Activated naive CD8-positive, alpha-beta T cell treated with anti-CD3 and anti-CD28 coated beads, Interleukin-2, amount 10 ng/mL, durations not matched to agents 7 days and 5 days (primary cell): ENCODE measurements at places on chromosomes 4 and X. TPM values are rescaled to one million over a fixed set of nuclear protein-coding genes. Genes with fewer than 3 reads are reported as not detected.

ETDB gene
- total RNA-seq: not detected

DNA sequence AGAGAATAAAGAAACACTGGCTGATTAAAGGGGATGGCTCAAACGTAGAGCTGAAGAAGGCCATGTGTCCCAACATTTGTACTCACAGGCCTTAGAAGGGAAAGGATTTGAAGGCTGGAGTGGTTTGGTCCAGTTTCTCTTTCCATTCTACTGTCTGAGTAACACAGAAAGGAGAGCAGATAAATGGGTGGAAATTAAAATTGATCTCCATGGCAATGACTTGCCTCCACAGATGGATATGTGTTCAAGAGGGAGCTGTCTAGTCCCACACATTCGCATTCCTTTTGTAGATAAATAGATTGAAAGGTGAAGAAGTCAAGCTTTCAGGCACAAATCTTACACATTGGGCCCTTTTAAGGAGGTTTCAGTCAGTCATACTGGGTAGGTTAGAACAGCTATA lies 74.6 kb downstream of the DOCK11 start:
- DNase-seq: no peak
- no peaks in the 10 kb centered on the region for H3K4me1 ChIP-seq
- H3K27me3 ChIP-seq: no peaks in the 10 kb centered on the region
- H3K27ac ChIP-seq: no peak overlapping the region
- H3K4me3 ChIP-seq: no peak overlapping the region

DNA sequence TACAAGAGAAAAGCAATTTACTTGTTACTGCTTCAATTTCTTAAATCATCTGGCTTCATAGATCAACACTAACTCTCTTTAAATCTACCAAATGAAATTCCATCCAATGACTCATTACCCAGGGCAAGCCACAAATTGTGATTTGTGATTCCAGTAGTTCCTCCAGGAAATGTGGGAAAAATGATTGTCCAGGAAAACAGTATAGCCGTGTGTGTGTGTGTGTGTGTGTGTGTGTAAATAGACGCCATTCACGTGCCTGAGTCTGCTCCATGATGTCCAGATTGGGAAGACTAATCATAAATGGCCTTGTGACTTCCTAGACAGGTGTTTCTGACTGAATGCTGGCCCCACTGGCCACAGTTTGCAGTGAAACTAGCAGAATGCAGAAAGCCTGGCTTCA lies 121.3 kb downstream of the HS6ST2 start:
- H3K27me3 ChIP-seq: peaks cover 2% of the 10 kb centered on the region
- no peaks in the 10 kb centered on the region for H3K36me3 ChIP-seq
- H3K4me3 ChIP-seq: no peak overlapping the region
- no peaks in the 10 kb centered on the region for H3K4me1 ChIP-seq
- DNase-seq: no peak

DNA sequence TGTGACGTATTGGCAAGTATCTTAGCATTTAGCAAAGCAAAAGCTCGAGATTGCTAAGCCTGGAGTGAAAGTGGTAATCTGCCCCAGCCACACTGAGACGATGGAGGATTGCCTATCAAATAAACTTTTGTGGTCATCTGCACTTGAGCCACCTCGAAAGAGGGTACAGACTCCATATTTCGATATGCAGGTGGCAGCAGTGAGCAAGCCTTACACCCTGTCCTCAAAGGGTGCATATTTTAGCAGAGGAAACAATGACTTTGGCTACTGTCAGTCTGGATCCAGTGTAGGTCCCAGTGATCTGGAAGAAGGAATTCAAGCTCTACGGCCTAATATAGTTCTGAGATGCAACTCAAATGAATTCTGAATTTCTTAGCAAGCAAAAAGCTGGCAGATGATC lies 153.9 kb downstream of the ATG4A start:
- H3K27ac ChIP-seq: no peak overlapping the region
- DNase-seq: no peak
- H3K36me3 ChIP-seq: no peaks in the 10 kb centered on the region
- no peaks in the 10 kb centered on the region for H3K27me3 ChIP-seq
- no peak overlapping the region for H3K4me3 ChIP-seq

- H3K27me3 ChIP-seq: no peaks in the 10 kb centered on the region
- H3K36me3 ChIP-seq: no peaks in the 10 kb centered on the region
- no peak for DNase-seq
- no peak overlapping the region for H3K4me3 ChIP-seq
- no peaks in the 10 kb centered on the region for H3K4me1 ChIP-seq
These were observed 1137.0 kb downstream of the PCDH18 start for GRCh38 chr4:136395212-136395722.

RNF175 gene
- total RNA-seq: not detected

PABPC1L2B gene
- total RNA-seq: not detected

DNA sequence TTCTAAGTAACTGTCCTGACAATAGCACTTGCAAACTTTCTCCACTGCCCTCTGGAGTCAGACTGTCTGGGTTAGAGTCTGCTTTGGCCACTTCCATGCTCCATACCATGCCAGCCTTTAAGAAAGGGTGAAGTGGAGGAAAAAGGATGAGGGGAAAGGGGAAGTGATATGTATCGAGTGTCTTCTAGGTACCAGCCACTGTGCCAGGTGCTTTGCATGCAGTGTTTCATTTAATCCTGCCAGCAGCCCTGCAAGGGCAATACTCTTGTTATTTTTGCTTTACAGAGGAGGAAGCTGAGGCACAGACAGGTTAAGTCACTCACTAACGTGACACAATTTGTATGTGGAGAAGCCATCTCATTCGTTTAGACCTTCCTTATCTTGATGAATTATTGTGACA lies 55.6 kb downstream of the RTL9 start:
- H3K27ac ChIP-seq: no peak overlapping the region
- no peak for DNase-seq
- H3K36me3 ChIP-seq: no peaks in the 10 kb centered on the region
- H3K4me1 ChIP-seq: peaks cover 2% of the 10 kb centered on the region

TIMP1 gene
- 56.0 TPM for total RNA-seq

GRCh38 chrX:45907786-45908185 lies 637.4 kb downstream of the ZNF674 start:
- H3K36me3 ChIP-seq: no peaks in the 10 kb centered on the region
- H3K27me3 ChIP-seq: no peaks in the 10 kb centered on the region
- no peak for DNase-seq
- no peak overlapping the region for H3K27ac ChIP-seq
- peaks cover 5% of the 10 kb centered on the region for H3K4me1 ChIP-seq
- no peak overlapping the region for H3K4me3 ChIP-seq

COL4A6 gene
- total RNA-seq: not detected

HTRA3 gene
- not detected for total RNA-seq

DNA sequence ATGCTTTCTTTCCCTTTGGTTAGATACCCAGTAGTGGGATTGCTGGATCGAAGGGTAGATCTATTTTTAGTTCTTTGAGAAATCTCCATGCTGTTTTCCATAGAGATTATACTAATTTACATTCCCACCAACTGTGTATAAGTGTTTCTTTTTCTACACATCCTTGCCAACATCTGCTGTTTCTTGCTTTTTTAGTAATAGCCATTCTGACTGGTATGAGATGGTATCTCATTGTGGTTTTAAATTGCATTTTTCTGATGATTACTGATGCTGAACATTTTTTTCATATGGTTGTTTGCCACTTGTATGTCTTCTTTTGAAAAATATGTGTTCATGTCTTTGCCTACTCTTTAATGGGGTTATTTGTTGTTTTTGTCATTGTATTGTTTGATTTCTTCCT lies 6.6 kb upstream of the AGA start:
- H3K27ac ChIP-seq: no peak overlapping the region
- no peak overlapping the region for H3K4me3 ChIP-seq
- peaks cover 7% of the 10 kb centered on the region for H3K4me1 ChIP-seq
- DNase-seq: no peak
- H3K36me3 ChIP-seq: peaks cover 3% of the 10 kb centered on the region

GRCh38 chr4:119038116-119038841 lies 97.4 kb upstream of the MYOZ2 start:
- no peak overlapping the region for H3K4me3 ChIP-seq
- no peak overlapping the region for H3K27ac ChIP-seq
- no peaks in the 10 kb centered on the region for H3K27me3 ChIP-seq
- no peak for DNase-seq

CXCR3 gene
- 107 TPM for total RNA-seq

PABPC5 gene
- total RNA-seq: not detected

GRCh38 chrX:119155416-119156035 lies 27.9 kb upstream of the KIAA1210 start:
- no peaks in the 10 kb centered on the region for H3K4me1 ChIP-seq
- no peak overlapping the region for H3K27ac ChIP-seq
- no peak for DNase-seq
- H3K27me3 ChIP-seq: peaks cover 10% of the 10 kb centered on the region

DNA sequence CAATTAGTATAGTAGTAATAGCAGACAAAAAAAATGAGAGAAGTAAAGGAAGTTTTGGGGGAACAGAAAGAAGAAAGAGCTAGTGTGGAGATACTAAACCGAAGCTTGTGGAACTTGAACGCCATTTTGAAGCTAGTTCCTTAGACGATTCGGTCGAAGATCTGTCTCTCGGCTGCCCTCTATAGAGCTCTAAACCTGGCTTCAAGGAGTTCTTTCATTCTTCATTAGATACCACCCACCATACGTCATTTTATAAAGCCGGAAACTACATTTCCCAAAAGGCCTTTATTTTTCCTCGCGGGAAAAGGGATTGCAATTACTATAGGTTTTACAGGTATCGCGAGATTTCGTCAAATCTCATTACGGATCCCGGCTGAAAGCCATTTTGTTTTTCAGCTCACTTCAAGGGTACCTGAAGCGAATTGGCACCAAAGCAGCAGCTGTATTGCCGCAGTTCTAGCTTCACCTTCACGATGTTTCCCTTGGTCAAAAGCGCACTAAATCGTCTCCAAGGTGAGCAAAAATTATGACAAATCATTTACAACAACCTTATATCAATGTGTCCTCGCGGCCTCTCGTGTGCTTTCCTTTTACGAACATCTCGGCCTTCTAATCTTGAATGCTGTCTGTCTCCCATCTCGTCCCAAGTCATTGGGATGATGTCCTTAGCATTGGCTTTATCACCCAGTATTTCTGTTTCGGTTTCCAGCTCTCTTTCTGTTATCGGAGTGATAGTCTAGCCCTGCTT lies at the start of gene COX7B:
TSS of gene COX7B (plus strand) at position 388 of the 748 bp plus-strand sequence. CDS start at position 474, 86 bp downstream.
- H3K36me3 ChIP-seq: peaks cover 16% of the 10 kb centered on the region
- H3K27me3 ChIP-seq: no peaks in the 10 kb centered on the region
- peaks cover 11% of the 10 kb centered on the region for H3K4me1 ChIP-seq

GRCh38 chr4:147732518-147733235 lies 789 bp downstream of the ARHGAP10 start:
- no peak for DNase-seq
- peaks cover 1% of the 10 kb centered on the region for H3K36me3 ChIP-seq
- peak overlapping the region; percentile 91 for H3K4me3 ChIP-seq
- H3K27ac ChIP-seq: peak overlapping the region; percentile 77

GRCh38 chr4:177450426-177451107 lies 8.3 kb upstream of the AGA start:
- no peak for DNase-seq
- H3K4me3 ChIP-seq: no peak overlapping the region
- H3K27ac ChIP-seq: no peak overlapping the region
- peaks cover 6% of the 10 kb centered on the region for H3K4me1 ChIP-seq

DNA sequence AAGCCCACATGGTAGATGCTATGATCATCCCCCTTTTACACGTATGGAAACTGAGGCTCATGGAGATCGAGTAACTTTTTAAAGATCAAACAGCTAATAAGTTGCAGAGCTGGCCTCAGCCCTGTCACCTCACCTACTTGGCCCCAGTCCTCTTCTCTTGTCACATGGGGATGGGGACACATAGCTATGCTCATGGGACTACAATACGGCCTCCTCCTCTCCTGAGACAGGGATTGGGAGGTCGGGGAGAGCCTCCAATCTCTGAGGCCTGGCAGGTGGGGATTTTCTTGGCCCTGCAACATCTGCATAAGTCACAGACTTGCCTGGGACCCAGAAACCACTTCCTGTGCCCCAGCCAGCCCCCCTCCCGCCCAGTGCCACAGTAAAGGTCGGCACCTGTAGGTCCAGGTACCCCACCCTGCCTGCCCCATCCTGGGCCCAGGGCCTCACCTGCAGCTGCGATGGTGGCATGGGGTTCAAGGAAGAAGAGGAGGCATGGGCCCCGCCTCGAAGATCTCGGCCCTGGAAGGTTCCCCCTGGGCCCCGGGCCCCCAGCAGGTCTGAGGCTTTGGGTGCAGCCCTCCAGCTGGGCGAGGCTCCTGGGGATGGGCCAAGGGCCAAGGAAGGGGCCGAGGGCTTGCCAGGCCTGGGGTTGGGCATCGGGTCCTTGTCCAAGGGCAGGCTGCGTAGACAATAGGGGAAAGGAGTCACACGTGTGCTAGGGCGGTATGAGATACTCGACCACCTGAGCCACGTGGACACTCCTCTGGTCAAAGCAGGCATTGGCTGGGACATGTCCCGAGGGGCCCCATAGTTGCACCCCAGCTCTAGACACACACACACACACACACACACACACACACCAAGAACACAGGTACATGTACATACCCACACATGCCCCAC lies 6.4 kb downstream of the FOXP3 start:
- peak overlapping the region; percentile 60 for H3K27ac ChIP-seq
- peaks cover 8% of the 10 kb centered on the region for H3K36me3 ChIP-seq
- peaks cover 19% of the 10 kb centered on the region for H3K4me1 ChIP-seq
- DNase-seq: no peak
- no peaks in the 10 kb centered on the region for H3K27me3 ChIP-seq

RHOXF2 gene
- not detected for total RNA-seq

DNA sequence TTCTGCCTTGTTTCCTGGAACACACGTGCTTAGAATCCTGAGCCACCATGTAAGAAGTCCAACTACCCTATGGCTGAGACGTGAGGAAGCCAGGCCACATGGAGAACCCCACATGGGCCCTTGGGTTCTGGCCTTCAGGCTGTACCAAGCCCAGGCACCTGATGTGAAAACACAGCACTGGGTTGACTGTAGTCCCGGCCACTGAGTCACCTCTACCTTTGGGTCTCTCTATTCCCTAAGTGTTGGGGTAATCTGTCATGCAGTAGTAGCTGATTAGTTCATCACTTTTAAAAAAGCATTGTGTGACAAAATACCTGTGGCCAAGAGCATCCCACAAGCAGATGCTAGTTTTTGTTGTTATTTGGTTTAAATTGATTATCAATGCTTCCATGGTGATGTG lies 24.3 kb downstream of the CFAP97 start:
- H3K4me3 ChIP-seq: no peak overlapping the region
- no peaks in the 10 kb centered on the region for H3K27me3 ChIP-seq
- no peak overlapping the region for H3K27ac ChIP-seq
- peaks cover 11% of the 10 kb centered on the region for H3K4me1 ChIP-seq
- H3K36me3 ChIP-seq: peaks cover 17% of the 10 kb centered on the region

TLR2 gene
- 1.9 TPM for total RNA-seq

GRCh38 chr4:42501624-42502401 lies 104.5 kb downstream of the SHISA3 start:
- no peaks in the 10 kb centered on the region for H3K27me3 ChIP-seq
- no peaks in the 10 kb centered on the region for H3K4me1 ChIP-seq
- no peak overlapping the region for H3K27ac ChIP-seq
- H3K4me3 ChIP-seq: no peak overlapping the region
- DNase-seq: no peak

- DNase-seq: no peak
- H3K27ac ChIP-seq: no peak overlapping the region
- H3K4me1 ChIP-seq: no peaks in the 10 kb centered on the region
These were observed 277.9 kb downstream of the TRIML1 start for GRCh38 chr4:188417181-188417580.
